ENCODE measurements at places on chromosomes 2 and 18.

DNA sequence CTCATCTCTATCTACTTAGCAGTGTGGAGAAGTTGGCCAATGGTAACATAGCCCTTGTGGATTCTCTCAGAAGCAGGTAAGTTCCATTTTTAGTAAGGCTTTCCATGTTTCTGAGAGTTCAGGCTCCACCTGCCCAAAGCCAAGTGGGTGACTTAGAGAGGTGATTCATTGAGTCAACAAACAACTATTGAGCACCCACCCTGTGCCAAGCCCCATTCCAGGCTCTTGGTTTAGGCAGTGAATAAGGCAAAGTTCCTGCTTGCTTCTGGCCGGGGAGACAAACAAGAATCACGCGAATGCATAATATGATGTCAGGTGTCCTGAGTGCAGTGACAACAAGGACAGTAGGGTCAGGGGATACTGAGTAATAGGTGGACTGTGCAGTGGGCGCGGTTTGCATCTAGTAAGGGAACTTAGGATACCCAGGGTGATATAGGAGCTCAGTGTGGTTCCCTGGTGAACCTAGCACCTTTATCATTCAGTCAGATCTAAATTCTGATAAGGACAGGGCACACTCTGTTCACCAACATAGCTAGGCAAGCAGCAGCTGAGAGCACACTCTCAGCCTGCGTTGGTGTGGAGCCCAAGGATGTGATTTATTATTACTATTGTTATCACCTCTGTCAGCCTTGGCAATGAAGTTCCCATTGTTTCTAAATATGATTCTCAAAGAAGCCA lies 31.7 kb upstream of the KCTD1 start:
- DNase-seq, result no peak

GRCh38 chr2:70516596-70516995 lies 37.0 kb downstream of the TGFA start:
- no peak for DNase-seq

DNA sequence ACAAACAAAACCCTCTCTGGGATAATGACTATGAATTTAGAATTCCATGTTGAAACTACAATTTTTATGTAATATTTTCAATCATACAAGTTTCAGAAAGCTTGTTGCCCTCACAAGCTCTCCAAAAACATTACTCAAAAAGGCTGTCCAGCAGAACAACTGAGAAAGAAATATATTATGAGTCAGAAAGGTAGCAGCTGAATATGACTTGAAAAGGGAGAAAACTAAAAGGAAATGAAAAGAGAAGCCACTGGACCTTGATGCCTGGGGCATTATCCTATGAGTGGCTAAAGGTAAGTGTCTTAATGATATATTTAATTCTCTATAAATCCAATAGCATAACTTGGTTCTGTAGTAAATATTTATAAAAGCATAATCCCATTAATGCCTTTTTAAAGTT lies 61.8 kb downstream of the NXPH2 start:
- DNase-seq, result no peak

- DNase-seq, result peak; percentile 57
Measured at GRCh38 chr2:60707750-60708371, 48.2 kb upstream of the PAPOLG start.

DNA sequence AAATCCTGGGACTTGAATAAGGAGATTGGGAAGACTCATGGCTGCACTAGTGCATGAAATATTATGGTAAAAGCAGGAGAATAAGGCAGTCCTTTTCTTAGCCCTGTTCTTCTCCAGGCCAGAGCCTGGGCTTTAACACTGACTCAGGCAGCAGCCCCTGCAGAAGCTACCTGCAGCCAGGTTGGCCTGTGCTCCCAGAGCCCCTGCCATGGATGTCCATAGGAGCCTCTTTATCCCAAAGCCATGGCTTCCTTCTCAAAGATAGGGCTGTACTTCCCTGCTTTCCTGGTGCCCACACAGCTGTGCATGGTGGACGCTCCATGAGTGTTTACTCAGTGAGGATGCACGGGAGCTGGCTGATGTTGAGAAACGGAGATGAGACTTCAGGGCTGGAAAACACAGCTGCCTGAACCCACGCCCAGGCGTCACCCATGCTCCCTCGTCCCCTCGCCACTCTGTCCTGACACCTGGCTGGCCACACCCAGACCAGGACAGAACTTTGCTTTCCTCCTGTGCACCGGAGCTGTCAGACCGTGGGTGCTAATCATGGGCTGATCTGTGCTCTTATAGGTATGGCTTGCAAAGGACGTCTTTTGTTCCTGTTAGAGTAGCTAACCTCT lies 135.5 kb downstream of the GLI2 start:
- DNase-seq, result no peak

GRCh38 chr2:205766779-205767359 lies 84.6 kb downstream of the NRP2 start:
- DNase-seq, result no peak

- peak; percentile 98 for DNase-seq
Measured at GRCh38 chr2:218406209-218406948, 6.7 kb downstream of the CTDSP1 start.

- no peak for DNase-seq
Measured at GRCh38 chr2:5140347-5140746, 551.8 kb upstream of the SOX11 start.

DNA sequence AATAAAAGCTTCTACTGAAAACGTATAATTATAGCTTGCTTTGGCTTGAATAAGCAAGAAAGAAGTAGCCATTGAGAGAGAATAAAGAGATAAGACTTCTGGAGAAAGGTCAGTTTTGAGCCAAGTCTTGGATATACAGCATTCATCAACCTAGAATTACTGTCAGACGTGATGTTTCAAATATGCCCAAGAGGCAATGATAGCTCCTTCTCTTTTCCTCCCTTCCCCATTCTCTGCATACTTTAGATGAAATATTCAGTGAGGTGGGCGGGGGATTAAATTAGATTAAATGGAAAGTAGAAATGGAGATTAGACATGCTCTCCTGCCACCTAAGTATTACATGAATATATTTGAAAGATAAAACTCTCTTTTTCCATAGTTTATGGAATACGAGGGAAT lies 8.7 kb downstream of the ANTXR1 start:
- DNase-seq, result no peak

DNA sequence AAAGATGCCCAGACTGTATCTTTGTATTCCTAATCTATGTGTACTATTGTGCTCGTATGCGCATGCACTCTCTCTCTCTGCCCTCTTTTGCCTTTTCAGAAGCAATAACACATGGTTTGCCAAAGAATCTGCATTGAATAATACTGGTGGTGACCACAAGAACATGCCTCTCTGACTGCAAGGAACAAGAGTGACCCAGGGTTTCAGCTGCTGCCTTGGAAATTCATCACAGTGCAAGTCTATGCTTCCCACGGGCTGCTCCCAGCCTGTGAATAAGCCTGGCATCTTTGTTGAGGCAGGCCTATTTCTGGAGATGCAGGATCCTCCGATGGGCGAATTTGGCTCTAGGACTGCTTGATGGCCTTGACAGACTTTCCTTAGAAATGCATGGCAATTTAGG lies 689.4 kb upstream of the FANCL start:
- DNase-seq, result no peak

DNA sequence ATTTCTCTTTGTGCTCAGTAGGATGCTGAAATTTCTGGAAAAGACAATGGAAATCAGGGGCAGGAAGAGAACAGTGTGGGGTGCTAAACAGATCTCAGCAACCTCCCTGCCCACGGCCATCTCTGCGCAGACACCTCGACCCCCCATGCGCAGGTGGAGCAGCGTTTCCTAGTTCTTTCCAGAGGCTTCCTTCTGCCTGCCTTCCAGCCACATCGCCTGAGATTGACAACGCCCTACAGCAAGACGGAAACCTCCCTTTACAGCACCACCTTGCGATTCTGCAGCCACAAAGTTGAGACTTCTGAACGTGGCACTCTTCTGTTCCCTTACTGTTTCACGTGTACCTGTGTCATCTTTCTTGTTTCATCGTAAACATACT lies 31.4 kb upstream of the CASP8 start:
- no peak for DNase-seq

- no peak for DNase-seq
Measured at GRCh38 chr2:15929861-15930260, 10.5 kb upstream of the MYCN start.

DNA sequence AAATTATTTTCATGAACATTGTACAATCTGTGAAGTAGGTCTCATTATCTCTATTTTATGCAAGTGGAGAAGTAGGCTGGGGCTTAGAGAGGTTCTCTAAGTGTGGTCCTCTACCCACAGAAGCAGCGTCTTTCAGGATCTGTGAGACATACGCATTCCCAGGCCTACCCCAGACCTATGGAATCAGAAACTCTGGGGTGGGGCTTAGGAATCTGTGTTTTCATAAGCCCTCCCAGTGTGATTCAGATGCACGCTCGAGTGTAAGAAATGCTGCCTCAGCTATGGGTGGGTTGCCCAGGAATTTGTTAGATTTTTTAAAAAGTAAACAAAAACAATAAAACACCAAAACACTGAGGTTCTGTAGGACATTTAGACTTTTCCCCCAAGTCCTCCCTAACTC lies 14.8 kb upstream of the ZAP70 start:
- no peak for DNase-seq

GRCh38 chr2:65345631-65346030 lies 86.8 kb downstream of the SPRED2 start:
- DNase-seq, result no peak

- no peak for DNase-seq
Measured at GRCh38 chr2:152167065-152167464, 8.5 kb downstream of the STAM2 start.

DNA sequence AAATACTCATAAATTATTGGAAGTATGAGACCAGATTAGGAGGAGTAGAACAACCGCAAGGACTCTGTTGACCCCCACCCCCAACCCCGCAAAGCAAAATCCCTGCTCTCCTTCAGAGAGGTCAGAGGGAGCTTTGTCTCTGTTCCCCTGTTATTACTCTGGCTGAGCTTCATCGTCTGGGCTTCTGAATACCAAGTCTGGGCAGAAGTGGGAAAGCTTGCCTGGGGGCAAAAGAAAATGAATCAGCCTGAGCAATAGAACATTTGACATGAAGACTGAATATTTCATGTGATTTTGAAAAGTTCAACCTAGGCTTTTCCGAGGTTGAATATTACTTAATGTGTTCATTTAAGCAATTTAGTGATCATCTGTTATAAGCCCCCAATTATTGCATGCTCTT lies 114.6 kb upstream of the ARHGAP28 start:
- no peak for DNase-seq

- no peak for DNase-seq
Measured at GRCh38 chr18:25830787-25831186, 259.6 kb downstream of the SS18 start.

- no peak for DNase-seq
Measured at GRCh38 chr2:164073101-164074074, 337.6 kb upstream of the FIGN start.

DNA sequence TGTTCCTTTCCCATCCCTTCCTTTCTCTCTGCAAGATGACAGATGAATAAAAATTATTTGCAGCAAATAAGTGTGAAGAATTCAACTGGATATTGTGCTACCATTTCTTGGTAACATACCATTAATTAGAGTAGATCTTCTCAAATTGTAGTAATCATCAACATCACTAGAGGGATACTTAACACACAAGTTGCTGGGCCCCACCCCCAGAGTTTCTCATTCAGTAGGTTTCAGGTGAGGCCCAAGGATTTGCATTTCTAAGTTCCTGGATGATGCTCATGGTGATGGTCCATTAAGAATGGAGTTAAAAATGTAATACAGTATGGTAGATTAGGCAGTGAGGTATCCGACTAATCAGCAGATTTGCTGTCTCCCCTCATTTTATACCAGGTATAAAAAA lies 594.0 kb downstream of the ERBB4 start:
- no peak for DNase-seq

DNA sequence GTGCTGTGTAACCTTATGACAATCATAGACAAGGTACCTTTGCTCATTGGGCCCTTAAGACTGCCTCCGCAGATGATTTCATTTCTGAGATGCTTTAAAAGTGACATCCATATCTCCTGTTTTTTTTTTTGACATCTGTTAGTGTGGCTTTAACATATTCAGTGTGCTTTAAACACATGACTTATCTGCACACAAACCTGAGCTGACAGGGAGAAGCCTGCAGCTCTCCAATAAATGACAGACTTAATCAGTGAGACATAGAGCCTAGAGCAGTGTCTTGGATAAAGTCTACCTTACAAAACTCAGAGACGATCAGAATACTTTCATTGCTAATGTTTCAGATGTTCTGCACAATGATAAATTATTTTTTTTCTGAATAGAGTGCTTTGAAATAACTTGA lies 130.7 kb downstream of the UBE2E3 start:
- no peak for DNase-seq

DNA sequence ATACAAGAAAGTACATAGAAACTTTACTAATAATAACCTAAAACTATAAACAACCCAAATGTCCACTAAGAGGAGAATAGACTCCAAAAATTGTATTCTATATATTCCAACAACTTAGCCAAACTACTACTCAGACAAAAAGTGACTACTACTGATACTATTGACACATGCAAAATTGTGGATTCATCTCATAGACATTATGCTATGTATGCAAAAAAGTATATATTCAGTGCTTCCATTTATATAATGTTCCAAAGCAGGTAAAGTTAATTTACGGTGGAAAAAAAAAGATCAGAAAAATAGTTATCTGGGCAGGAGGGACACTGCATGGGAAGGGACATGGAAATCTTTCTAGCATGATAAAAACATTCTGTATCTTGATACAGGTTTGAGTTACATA lies 62.0 kb upstream of the SRD5A2 start:
- no peak for DNase-seq

GRCh38 chr18:40437517-40437916 lies 1517.5 kb upstream of the PIK3C3 start:
- DNase-seq, result no peak

DNA sequence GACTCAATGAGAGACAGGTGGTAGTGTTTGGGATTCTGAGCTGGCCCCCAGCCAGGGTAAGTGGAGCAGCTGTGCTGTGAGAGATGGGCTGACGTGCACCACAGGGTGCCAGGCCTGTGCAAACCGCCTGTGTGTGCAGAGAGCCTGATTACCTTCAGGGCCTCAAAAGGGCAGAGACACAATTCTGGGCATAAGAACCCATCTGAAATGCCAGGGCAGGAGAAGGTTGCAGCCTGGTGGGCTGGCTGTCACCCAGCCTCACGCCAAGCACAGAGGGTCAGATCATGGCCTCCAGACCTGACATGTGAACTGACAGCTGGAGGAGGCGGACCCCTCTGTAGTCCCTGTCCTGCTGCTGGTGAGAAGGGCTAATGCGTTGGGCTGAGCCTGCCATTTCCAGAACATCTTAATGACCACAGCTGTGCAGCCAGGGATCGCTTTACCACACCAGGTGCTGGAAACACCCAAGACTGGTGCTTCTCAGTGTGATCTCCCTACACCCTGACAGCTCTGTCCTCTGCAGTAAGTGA lies 100.9 kb downstream of the ARL4C start:
- no peak for DNase-seq

- no peak for DNase-seq
Measured at GRCh38 chr18:62505669-62506494, 16.9 kb upstream of the ZCCHC2 start.
